ENCODE measurements at places on chromosomes 1 and 21. TPM values are rescaled to one million over a fixed set of nuclear protein-coding genes. Genes with fewer than 3 reads are reported as not detected.

C1QTNF12 gene
- 4.4 TPM for total RNA-seq

CDC20 gene
- 309 TPM for total RNA-seq

DNA sequence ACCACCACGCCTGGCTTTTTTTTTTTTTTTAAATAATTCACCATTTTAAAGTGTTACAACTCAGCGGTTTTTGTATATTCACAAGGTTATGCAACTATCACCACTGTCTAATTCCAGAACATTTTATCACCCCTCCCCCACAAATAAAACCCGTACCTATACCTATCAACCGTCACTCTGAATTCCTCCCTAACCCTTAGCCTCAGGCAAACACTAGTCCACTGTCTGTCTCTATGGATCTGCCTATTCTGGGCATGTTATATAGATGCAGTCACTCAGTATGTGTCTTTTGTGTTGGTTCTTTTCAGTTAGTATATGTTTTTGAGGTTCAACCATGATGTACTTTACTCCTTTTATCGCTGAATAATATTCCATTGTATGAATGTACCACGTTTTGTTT lies 19.3 kb upstream of the GRHL3 start:
- DNase-seq, result no peak

CYYR1 gene
- 89.1 TPM for total RNA-seq

DNA sequence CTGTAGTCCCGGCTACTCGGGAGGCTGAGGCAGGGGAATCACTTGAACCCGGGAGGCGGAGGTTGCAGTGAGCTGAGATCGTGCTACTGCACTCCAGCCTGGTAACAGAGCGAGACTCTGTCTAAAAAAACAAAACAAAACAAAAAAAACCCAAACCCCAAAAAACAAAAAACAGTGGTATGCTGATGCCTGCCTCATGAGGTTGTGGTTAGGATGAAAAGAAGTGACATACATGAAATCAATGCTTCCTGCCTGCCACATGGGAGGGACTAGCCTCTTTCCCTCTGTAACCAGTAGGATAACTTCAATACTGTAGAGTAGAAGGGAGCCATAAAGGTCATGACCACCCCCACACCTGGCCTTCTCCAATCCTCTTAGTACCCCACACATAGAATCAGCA lies 55.2 kb downstream of the TENT5C start:
- no peak for DNase-seq

GPR52 gene
- total RNA-seq, result 0.90 TPM

CD1E gene
- not detected for total RNA-seq

DNA sequence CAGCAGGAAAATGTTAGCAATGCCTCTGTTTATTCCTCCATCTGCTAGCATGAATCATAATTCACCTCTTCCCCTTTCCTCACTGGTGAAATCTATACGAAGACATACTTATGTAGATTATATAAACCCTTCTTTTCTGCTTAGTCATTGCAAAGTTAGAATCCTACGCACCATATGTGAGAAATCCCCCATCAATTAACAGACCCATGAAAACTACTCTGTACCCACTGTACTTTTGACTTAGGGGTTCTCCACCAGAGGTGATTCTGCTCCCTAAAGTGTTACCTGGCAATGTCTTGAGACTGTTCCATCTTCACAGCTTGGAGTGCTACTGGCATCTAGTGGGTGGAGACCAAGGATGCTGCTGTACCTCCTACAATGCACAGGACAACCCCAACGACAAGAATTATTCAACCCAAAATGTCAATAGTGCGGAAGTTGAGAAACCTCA lies 49.6 kb upstream of the KCTD3 start:
- peak; percentile 14 for DNase-seq

SLC6A17 gene
- not detected for total RNA-seq

AK5 gene
- total RNA-seq, result 0.94 TPM

CELF3 gene
- not detected for total RNA-seq

GRCh38 chr1:212976586-212976985 lies 26.2 kb downstream of the VASH2 start:
- DNase-seq, result no peak

MRPS14 gene
- total RNA-seq, result 40.1 TPM

GRCh38 chr1:225866061-225866837 lies 15.9 kb downstream of the TMEM63A start:
- DNase-seq, result peak; percentile 70

GRCh38 chr21:17829472-17829871 lies 10.3 kb upstream of the C21orf91 start:
- DNase-seq, result no peak

DNA sequence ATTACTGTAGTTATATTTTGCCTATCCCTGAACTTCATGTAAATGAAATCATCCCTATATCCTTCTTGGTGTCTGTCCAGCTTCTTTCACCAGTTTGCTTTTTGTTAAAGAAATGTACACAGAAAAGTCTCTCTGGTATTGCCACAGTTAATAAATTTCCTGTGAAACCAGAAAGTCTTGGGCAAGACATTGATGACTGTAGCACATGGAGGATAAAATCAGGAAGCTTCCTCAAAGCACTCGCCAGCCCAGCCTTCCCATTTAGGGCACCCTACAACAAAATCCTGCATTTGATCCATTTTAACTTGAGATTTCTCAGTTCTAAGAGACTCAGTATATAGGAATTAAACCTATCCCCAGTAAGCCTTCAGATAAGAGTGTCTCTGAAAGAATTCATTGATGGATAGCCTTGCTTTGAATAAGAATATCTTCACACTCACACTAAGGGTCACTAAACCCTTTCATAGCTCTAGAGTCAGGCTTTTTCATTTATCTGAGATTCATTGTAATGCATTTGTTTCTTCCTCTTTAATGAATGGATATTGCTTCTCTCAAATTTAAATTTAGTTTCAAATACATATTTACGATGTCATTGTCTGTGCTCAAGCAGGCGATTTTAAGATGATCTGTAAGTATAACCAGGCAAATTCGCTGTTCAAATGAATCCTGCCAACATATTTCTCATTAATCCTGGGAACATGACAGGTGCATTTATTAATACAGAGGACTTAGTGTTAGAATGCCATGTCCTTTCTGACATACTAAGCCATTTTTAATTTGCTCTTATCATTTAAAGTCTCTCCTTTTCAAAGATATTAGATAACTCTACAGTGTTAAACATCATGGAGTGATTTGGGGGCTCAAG lies 153.1 kb downstream of the GRIK1 start:
- no peak for DNase-seq

GRCh38 chr1:114559356-114559755 lies 22.1 kb downstream of the BCAS2 start:
- no peak for DNase-seq

DNA sequence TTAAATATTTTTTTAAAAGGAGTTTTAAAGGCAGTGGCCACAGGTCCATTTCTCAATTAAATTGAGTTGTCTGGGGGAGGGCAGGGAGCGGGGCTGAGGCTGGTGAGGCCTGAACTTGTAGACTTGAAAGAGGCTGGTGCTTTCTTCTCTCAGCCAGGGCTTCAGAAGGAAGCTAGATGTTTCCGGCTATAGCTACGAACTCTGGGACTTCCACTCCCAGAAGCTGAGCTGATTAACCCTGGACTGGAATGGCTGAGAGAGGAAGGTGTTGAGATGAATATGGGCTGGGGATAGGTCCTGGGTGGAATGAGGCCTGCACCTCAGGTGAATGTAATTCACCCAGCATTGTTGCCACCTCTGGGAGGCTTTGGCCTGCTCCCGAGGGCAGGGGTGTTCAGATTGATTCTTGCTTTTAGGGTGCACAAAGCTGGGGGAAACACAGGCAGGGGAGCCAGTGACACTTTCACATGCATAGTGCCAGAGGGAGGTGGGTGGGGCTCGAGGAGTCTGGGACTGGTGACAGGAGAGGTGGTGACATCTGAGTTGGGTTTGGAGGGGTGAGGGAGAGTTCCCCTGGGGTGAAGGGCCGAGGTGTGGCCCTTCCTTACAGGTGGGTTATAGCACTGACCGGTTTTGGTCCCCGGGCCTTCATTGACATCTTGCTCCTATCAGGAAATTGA lies 18.2 kb downstream of the LDLRAP1 start:
- no peak for DNase-seq

DNA sequence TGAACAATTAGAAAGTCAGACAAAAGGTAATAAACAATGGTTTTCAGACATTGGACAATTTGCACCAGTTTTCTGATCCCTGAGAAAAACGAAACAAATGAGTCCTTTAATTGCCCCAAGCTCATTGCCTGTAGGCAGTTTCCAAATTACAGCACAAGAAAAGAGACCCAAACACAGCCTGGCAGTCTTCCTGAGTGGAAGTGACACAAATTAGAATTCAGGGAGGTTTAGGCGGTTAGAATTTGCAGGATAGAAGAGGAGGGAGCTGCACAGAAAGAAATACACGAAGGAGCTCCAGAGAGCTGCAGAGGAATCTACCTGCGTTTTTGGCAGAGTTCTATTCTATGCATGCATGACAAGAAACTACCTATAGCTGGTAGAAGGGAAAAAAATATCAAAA lies 115.7 kb downstream of the PIGK start:
- no peak for DNase-seq

TPRG1L gene
- total RNA-seq, result 13.7 TPM

DNA sequence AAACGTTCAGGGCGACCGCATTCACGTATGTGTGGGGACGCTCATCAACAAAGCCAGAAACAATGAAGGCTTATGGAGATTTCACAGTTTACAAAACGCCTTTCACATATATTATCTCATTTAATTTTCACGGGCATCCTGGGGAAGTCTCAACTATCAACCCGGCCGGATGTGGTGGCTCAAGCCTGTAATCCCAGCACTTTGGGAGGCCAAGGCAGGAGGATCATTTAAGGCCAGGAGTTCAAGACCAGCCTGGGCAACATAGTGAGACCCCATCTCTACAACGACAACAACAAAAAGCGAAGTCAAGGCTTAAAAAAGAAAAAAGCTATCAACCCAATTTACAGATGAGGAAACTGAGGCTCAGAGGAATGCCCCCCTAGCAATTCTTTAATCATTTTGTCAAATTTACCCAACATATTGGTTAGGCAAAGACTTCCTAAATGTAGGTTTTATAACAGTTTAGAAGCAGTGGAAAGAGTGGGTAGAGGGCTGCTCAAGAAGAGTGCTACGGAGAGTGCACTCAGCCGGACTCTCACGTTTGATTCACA lies 28.3 kb downstream of the SLC66A1 start:
- DNase-seq, result no peak

GRCh38 chr1:7000720-7001119 lies 215.5 kb downstream of the CAMTA1 start:
- DNase-seq, result no peak

PLA2G4A gene
- total RNA-seq, result 34.4 TPM

DNA sequence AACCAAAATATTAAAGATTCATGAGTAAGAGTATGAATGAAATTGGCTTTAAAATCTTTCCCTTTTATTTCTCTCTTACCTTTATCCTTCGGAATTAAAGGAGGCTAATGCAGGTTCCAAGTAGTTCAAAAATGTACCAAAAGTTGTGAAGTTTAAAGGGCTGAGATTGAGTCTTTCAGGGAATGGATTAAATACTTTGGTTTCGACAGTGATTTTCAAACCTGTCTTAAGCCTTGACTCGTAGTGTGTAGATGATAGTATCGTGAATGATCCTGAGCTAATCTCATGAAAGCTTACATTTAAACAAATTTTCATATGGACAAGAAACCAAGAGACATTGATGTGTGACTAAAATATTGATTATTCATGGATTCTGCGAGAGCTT lies 66.9 kb downstream of the DYRK1A start:
- no peak for DNase-seq

DNA sequence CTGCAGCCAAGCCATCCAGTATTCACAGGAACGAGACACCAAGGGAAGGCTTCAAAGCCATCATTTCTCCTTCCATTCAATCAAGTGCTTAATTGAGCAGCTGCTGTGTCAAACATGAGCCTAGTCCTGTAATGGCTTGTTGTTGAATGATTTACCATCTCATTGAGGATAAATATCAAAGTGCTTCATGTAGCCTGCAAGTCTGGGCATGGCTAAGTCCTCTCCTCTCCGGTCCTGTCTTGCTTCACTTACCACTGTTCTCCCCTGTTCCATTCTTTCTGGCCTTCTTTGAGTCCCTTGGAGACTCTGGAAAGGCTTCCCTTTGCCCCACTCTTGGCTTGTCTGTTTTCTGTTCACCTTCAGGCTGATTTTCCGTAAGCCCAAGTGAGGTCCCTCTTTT lies 279.8 kb downstream of the PBX1 start:
- DNase-seq, result no peak

OR2T2 gene
- total RNA-seq, result not detected

CD53 gene
- total RNA-seq, result 0.19 TPM

DNA sequence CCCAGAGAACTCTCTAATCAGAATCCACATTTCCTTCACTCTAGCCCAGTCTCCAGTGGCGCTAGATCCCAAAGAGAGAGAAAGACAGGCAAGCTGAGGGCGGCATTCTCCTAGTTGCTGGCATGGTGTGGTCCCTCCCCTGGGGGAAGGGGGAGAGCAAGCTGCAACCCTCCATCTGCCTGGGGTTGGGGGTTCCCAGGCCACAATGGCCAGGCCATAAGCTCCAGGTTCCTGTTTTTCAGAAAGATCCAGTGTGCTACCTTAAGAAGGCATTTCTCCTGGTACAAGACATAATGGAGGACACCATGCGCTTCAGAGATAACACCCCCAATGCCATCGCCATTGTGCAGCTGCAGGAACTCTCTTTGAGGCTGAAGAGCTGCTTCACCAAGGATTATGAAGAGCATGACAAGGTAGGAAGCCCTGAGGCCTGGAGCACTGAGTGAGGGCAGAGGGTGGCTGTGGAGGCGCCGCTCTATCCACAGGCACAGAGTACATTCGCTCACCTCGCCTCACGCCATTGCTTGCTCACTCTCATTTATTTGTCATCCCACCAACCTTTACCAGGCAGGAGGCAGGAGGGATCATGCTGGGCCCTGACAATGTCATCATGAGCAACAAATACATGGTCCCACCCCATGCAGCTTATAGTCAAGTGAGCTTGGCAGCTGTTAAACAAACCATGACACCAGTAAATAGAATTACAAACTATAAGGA lies 6.6 kb downstream of the CSF1 start:
- DNase-seq, result no peak

GRCh38 chr1:3321559-3322449 lies 132.7 kb upstream of the ARHGEF16 start:
- peak; percentile 25 for DNase-seq

DNA sequence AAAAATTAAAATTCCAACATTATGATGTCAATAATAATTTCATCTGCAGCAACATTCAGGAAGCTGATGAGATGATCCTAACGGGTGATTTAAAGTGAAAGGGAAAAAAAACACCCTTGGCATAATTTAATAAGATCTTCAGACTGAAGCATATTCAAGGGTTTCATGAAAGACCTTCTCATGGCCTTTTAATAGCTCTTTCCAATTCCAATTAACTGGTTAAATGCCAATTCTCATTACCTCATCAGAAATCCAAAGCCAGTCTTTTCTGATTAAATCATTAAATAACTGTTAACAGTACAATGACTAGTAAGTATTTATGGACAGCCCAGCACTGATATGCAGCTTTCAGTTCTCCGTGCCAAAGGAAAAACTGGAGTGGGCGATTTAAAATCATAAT lies 407.5 kb downstream of the SMYD3 start:
- DNase-seq, result peak; percentile 7

FCGR3A gene
- total RNA-seq, result not detected

NFASC gene
- total RNA-seq, result 0.24 TPM

SPOCD1 gene
- total RNA-seq, result 0.58 TPM

ATP1A4 gene
- total RNA-seq, result not detected

- DNase-seq, result no peak
Measured at GRCh38 chr1:183029591-183030000, 6.4 kb downstream of the LAMC1 start.
